ENCODE measurements at places on chromosomes 5 and 9. TPM values are rescaled to one million over a fixed set of nuclear protein-coding genes. Genes with fewer than 3 reads are reported as not detected.

GRCh38 chr9:93601666-93602065 lies 25.3 kb downstream of the PHF2 start:
- H3K4me1 ChIP-seq: peaks cover 13% of the 10 kb centered on the region
- no peak overlapping the region for H3K27ac ChIP-seq
- no peak overlapping the region for H3K4me3 ChIP-seq
- H3K27me3 ChIP-seq: no peaks in the 10 kb centered on the region

C5orf58 gene
- not detected for total RNA-seq

DNA sequence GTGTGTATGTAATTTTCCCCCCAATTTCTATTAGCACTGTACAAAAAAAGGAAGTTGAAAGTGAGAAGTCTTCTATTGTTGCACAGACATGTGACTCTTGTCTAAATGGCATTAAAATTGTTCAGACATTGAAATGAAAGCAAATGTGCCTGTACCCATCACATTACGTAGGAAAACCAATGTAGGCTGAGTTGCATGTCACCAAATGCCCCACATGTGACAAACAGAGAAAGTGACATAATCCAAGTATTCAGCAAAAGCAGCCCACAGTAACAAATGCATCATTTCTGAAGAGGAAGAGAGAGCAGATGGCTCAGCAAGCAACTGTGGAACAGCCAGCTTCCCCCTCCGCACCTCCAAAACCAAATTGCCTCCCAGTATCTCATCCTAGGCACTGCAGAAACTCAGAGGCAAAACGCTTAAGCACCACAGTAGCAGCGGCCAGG lies 161.5 kb upstream of the NR4A3 start:
- peaks cover 2% of the 10 kb centered on the region for H3K4me1 ChIP-seq
- no peaks in the 10 kb centered on the region for H3K27me3 ChIP-seq
- no peaks in the 10 kb centered on the region for H3K36me3 ChIP-seq
- no peak overlapping the region for H3K4me3 ChIP-seq

GRCh38 chr9:136840140-136840876 lies 2.0 kb upstream of the AJM1 start:
- no peak overlapping the region for H3K4me3 ChIP-seq
- H3K27me3 ChIP-seq: peaks cover 2% of the 10 kb centered on the region
- peak overlapping the region; percentile 88 for H3K27ac ChIP-seq
- peaks cover 4% of the 10 kb centered on the region for H3K36me3 ChIP-seq
- H3K4me1 ChIP-seq: peaks cover 19% of the 10 kb centered on the region

GRCh38 chr5:80008995-80009765 lies 18.1 kb upstream of the MTX3 start:
- H3K27me3 ChIP-seq: no peaks in the 10 kb centered on the region
- DNase-seq: no peak
- H3K27ac ChIP-seq: no peak overlapping the region
- H3K4me3 ChIP-seq: no peak overlapping the region
- H3K4me1 ChIP-seq: no peaks in the 10 kb centered on the region

GRCh38 chr5:143682246-143682905 lies 129.6 kb upstream of the HMHB1 start:
- no peaks in the 10 kb centered on the region for H3K27me3 ChIP-seq
- no peak for DNase-seq
- H3K36me3 ChIP-seq: no peaks in the 10 kb centered on the region
- no peak overlapping the region for H3K4me3 ChIP-seq

RORB gene
- total RNA-seq: 0.43 TPM

- H3K36me3 ChIP-seq: no peaks in the 10 kb centered on the region
- peaks cover 75% of the 10 kb centered on the region for H3K4me1 ChIP-seq
- H3K4me3 ChIP-seq: no peak overlapping the region
Observed at GRCh38 chr5:60494635-60495034, 205.3 kb downstream of the DEPDC1B start.

DNA sequence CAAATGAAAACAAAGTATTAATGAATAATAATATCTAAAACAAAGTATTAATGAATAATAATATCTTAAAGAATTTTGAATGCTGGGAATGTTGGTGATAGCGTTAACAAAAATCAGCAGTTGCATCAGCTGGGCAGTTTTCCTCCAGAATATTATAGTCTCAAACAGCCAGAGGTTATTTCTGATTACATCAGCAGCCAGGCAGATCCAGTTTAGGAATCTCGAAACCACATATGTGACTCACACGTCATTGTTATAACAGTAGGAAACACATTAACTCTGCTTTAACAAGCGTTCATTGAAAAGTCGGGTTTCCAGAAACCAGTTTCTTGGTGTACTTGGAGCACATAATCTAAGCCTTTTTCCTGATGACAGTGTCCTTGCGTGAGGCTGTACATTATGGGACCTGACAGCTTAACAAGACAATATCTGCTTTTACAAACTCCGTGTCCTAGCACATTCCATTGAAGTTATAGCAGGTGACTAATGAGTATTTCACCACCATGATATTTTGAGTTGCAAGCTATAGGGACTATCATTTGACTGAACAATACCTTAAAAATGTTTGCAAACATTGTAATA lies 559.5 kb upstream of the KLF4 start:
- H3K27me3 ChIP-seq: peaks cover 1% of the 10 kb centered on the region
- DNase-seq: no peak
- no peak overlapping the region for H3K4me3 ChIP-seq
- peaks cover 30% of the 10 kb centered on the region for H3K4me1 ChIP-seq
- H3K27ac ChIP-seq: no peak overlapping the region
